ENCODE measurements at places on chromosomes 16 and 17. TPM values are rescaled to one million over a fixed set of nuclear protein-coding genes. Genes with fewer than 3 reads are reported as not detected.

FAM83G gene
- 7.4 TPM for total RNA-seq

GNAO1 gene
- total RNA-seq, result 8.1 TPM

LPO gene
- not detected for total RNA-seq

LRRC37A gene
- total RNA-seq, result 2.0 TPM

FOXL1 gene
- total RNA-seq, result 0.52 TPM

DNA sequence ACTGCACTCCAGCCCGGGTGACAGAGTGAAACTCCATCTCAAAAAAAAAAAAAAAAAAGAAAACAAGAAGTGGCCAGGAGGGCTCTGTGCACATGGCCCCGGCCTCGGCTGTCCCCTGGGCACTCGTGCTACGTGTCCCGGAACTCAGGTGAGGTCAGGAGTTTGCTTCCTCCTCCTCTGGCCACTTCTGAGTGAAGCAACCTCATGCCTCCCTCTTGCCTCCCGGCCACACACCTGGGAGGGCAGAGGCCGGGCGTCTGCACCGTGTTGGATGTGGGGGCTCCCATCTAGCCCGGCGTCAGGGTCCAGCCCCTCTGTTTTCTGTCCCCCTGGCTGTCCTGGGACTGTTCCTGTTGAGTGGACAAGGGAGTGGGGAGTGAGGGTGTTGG, 22.2 kb downstream of the ASPSCR1 start:
- no peak for DNase-seq
- H3K4me3 ChIP-seq, result no peak overlapping the region

GRCh38 chr16:15682105-15682570, 32.1 kb downstream of the NDE1 start:
- no peak for DNase-seq
- H3K27ac ChIP-seq, result no peak overlapping the region
- H3K36me3 ChIP-seq, result peaks cover 57% of the 10 kb centered on the region
- no peak overlapping the region for H3K4me3 ChIP-seq
- no peaks in the 10 kb centered on the region for H3K4me1 ChIP-seq
- no peaks in the 10 kb centered on the region for H3K27me3 ChIP-seq

GRCh38 chr16:30805370-30806169, 18.6 kb upstream of the ZNF629 start:
- no peaks in the 10 kb centered on the region for H3K36me3 ChIP-seq

- no peaks in the 10 kb centered on the region for H3K36me3 ChIP-seq
- no peak within 1 kb of the TSS for H3K27ac ChIP-seq
- H3K4me1 ChIP-seq, result no peaks in the 10 kb centered on the region
Measured at GRCh38 chr17:2796164-2797125, at the start of gene RAP1GAP2. TSS of gene RAP1GAP2 (plus strand) at chr17:2796438. CDS start at chr17:2796528, 90 bp downstream.

Data from heart left ventricle (tissue), 16 donors.